ENCODE measurements at places on chromosomes 7 and 10.

DNA sequence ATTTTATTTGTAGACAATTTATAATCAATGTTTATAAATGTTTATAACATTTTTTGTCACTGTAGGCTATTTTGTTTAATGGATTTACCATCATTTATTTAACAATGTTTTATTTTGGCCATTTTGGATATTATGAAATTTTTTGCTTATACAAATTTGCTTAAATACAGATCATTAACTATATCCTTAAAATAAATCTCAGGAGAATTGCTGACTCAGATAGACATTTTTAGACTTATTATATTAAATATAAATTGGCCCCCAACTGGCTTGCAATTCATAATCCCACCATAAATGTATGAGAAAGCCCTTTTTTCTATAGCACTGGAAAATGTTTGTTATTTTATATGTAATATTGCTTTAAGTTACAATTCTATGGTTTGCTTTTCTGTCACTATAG is 3.8 kb upstream of the CLRN3 start:
- no peaks in the 10 kb centered on the region for H3K4me1 ChIP-seq
- no peak for DNase-seq
- peaks cover 10% of the 10 kb centered on the region for H3K36me3 ChIP-seq
- no peak overlapping the region for H3K27ac ChIP-seq
- H3K27me3 ChIP-seq = no peaks in the 10 kb centered on the region

- H3K27ac ChIP-seq = no peak overlapping the region
- H3K27me3 ChIP-seq = no peaks in the 10 kb centered on the region
- no peak for DNase-seq
- peaks cover 4% of the 10 kb centered on the region for H3K36me3 ChIP-seq
- H3K4me3 ChIP-seq = no peak overlapping the region
These were observed 152.4 kb upstream of the LAMB4 start for GRCh38 chr7:108282427-108282996.

DNA sequence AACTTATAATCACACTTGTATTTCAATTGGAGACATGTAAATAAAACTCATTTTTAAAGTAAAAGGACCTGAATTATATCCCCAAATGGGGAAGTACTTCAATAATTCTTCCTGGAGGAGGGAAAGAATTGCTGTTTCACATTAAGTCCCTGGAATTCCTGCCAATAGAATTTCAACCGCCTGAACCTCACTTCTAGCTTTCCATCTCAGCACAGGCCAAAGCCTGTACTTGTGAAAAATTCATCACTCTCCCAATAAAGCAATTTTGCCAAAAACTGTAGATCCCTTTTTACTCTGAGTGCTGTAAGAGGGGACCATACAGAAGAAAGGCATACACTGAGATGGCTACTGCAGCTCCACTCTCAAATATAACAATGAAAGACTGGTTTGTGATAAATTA is 54.8 kb downstream of the CADPS2 start:
- no peaks in the 10 kb centered on the region for H3K36me3 ChIP-seq
- no peak for DNase-seq
- H3K27ac ChIP-seq = no peak overlapping the region
- no peaks in the 10 kb centered on the region for H3K27me3 ChIP-seq
- H3K4me3 ChIP-seq = no peak overlapping the region
- H3K4me1 ChIP-seq = no peaks in the 10 kb centered on the region

- H3K4me3 ChIP-seq = no peak overlapping the region
- DNase-seq = no peak
- peaks cover 4% of the 10 kb centered on the region for H3K27me3 ChIP-seq
- H3K36me3 ChIP-seq = no peaks in the 10 kb centered on the region
- no peak overlapping the region for H3K27ac ChIP-seq
These were observed 332.0 kb downstream of the RPS24 start for GRCh38 chr10:78365694-78366093.

DNA sequence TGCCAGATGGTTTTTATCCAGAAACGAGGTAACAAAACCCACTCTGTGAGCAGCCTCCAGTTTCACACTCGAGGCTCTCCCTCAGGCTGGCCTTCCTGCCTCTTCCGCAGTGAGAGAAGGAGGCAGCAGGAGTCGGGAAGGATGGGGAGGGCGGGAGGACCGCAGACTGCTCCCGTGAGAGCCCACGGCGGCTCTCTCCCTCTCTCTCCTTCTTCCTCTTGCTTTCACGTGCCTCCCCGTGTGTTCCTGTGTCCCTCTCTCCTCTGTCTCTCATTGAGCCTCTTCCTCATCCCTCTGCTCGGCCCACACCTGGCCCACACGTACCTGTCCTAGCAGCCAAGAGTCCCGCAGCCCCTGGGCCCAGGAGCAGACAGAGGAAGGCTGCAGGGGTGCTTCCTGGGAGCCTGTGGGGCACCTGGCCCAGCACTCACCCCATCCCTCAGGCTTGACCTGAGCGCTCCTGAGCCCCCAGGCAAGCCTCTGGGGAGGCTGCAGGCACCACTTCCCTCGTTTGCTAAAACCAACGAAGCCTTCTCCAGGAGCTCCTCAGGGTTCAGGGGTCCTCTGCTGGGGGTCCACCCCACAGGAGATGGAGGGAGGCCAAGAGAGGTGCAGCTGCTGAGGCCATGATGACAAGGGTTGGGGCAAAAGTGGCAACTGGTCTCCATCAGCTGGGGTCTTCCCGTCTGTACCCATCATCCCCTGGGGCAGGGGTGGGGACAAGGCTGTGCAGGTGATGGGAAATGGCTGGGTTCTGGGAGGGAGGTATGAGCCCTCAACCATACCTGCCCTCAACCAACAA is 13.6 kb downstream of the SPOCK2 start:
- peaks cover 5% of the 10 kb centered on the region for H3K36me3 ChIP-seq
- DNase-seq = no peak
- H3K4me3 ChIP-seq = no peak overlapping the region
- peaks cover 6% of the 10 kb centered on the region for H3K27me3 ChIP-seq
- no peak overlapping the region for H3K27ac ChIP-seq

DNA sequence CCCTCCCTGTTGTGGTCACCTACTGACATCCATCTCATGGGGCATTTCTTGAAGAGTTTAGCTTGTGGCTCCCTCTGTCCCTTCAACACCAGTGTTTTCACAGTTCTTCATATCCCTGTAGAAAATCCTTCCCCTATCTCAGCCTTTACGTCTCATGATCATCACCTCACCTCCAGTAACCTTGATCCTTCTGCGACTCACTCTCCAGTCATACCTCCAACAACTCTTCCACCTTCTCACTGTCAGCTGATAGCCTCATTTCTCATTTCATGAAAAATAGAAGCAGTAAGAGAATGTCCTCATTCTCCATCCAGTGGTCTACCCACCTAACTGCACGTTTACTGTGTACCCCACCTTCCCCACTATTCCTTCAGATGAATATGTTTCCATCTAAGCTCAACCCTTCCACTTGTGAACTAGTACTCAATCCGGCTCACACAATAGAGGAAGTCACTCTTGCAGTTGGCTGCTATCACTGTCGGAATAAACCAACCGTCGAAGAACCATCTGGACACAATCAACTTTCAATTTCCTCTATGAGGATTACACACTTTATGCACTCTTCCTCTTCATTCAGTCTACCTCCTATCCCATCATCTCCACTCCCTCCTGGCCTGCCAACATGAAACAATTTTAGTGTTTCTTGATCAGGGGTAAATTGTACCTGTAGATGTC is 256.0 kb downstream of the AHR start:
- H3K27ac ChIP-seq = no peak overlapping the region
- no peaks in the 10 kb centered on the region for H3K36me3 ChIP-seq
- no peaks in the 10 kb centered on the region for H3K4me1 ChIP-seq
- no peak overlapping the region for H3K4me3 ChIP-seq
- H3K27me3 ChIP-seq = no peaks in the 10 kb centered on the region
- DNase-seq = no peak

DNA sequence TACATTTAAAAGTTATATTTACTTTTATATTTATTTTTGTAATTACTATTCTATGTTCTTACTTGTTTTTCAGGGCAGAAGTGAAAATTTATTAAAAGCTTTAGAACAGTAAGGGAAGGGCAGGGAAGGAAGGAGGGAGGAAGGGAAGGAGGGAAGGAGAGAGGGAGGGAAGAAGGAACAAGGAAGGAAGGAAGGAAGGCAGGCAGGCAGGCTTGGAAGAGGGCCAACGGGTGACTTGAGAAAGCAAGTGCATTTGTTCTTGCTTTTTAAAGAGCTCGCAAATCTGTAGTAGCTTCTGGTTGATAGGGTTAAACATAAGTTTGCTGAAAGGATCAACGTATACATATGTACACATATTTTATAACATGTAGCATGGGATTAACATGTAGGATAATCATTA is 725.3 kb upstream of the FZD8 start:
- peaks cover 1% of the 10 kb centered on the region for H3K4me1 ChIP-seq
- H3K36me3 ChIP-seq = no peaks in the 10 kb centered on the region
- no peak overlapping the region for H3K4me3 ChIP-seq
- H3K27ac ChIP-seq = no peak overlapping the region

DNA sequence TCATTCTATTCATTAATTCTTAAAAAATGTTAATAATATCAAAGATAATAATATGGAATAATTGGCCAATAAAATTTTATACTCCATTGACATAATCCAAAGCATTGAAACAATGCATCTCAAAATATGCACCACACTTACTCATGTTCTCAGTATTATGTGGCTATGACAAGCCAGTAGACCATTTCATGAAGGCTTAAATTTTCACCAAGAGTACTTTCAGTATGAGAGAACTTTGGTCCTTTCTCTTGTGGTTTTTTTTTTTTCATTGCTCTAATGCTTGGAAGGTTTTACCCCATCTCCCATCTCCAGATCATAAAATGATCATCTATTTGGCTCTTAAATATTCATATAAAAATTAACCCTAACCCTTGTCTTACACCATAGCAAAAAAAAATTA is 45.5 kb upstream of the TMEM140 start:
- no peaks in the 10 kb centered on the region for H3K36me3 ChIP-seq
- no peaks in the 10 kb centered on the region for H3K27me3 ChIP-seq
- no peak overlapping the region for H3K27ac ChIP-seq
- no peak for DNase-seq
- no peak overlapping the region for H3K4me3 ChIP-seq

DNA sequence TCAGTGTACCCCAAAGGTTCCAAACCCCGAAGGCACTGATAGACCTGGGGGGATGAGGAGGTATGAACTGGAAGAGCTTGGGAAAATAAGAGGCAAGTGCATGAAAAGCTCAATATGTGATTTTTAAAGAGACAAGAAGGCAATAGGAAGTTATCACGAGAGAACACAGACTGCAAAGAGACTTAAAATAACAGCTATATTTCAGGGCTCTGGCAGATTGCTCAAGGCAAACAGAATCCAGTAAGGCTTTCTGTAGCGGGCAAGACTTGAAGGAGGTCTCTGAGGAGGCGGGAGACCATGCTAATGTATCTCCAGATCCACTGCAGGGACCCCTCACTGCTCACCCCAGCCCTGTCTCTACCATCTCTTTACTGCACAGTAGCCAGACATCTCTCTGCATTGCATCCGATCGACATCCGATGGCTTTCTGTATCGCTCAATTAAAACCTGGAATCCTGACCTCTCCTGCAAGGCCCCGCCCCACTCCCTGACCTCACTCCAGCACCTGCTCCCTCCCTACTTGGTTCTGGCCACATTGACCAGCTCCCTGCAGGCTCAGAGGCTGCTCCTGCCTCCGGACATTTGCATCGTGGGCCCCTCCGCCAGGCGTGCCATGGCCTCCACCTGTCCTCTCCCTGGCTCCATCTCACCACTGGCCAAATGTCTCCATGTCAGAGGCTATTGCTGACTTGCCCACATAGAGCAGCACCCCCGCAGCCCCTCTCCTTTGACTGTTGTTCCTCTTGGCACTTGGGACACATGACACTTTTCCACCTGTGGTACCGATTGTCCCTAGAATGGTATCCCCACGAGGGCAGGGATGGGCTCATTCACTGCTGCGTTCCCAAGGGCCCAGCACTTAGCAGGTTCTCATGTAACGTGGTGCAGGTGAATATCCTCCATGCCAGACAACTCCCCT is 118.0 kb downstream of the PRKAG2 start:
- peaks cover 3% of the 10 kb centered on the region for H3K27me3 ChIP-seq
- no peaks in the 10 kb centered on the region for H3K36me3 ChIP-seq
- H3K4me1 ChIP-seq = peaks cover 34% of the 10 kb centered on the region
- no peak overlapping the region for H3K4me3 ChIP-seq
- DNase-seq = no peak

GRCh38 chr10:31204090-31204489 is 114.9 kb upstream of the ZEB1 start:
- no peak for DNase-seq
- peaks cover 3% of the 10 kb centered on the region for H3K27me3 ChIP-seq
- H3K36me3 ChIP-seq = no peaks in the 10 kb centered on the region
- no peak overlapping the region for H3K27ac ChIP-seq
- no peak overlapping the region for H3K4me3 ChIP-seq

Measured in glutamatergic neuron (in vitro differentiated cells).